Umbilical cord (tissue), 2 donors: ENCODE measurements at places on chromosomes 5 and 9. TPM values are rescaled to one million over a fixed set of nuclear protein-coding genes. Genes with fewer than 3 reads are reported as not detected.

The GDA gene
- 6.0 TPM for total RNA-seq

The TSLP gene
- 7.0 TPM for total RNA-seq

The STPG3 gene
- 1.9 TPM for total RNA-seq

The PCDHGB6 gene
- total RNA-seq = 9.1 TPM

The FBN2 gene
- total RNA-seq = 875 TPM

The CD14 gene
- 66.7 TPM for total RNA-seq

The CSF1R gene
- total RNA-seq = 48.9 TPM
